ENCODE measurements at places on chromosomes 2 and 18.

GRCh38 chr2:33583194-33583938 is 15.7 kb downstream of the FAM98A start:
- DNase-seq: no peak

GRCh38 chr2:11658208-11659114 is 11.5 kb downstream of the NTSR2 start:
- no peak for DNase-seq

- peak; percentile 67 for DNase-seq
Observed at GRCh38 chr2:25228848-25229278, 60.5 kb upstream of the POMC start.

GRCh38 chr2:6818012-6818411 is 47.7 kb downstream of the CMPK2 start:
- no peak for DNase-seq

- DNase-seq: no peak
Observed at GRCh38 chr2:88351249-88351601, 101.3 kb downstream of the FOXI3 start.

DNA sequence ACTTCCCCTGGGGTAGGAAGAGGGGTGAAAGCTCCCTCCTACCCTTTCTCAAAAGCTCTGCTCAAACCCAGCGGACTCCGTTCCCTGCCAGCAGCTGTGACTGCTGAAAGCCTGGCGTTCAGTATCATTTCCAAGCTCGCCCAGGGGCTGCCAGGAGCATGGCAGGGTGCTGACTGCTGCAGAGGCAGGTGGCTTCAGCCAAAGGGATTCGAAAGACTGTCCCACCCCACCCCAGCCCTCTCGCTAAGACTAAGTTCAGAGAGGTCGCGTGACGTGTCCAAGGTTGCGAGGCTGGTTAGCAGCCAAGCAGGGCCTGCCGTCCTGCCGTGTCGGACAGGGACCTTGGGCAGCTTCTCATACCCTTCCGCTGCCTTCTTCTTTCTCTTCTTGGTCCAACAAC is 72.3 kb upstream of the RAB12 start:
- DNase-seq: no peak

DNA sequence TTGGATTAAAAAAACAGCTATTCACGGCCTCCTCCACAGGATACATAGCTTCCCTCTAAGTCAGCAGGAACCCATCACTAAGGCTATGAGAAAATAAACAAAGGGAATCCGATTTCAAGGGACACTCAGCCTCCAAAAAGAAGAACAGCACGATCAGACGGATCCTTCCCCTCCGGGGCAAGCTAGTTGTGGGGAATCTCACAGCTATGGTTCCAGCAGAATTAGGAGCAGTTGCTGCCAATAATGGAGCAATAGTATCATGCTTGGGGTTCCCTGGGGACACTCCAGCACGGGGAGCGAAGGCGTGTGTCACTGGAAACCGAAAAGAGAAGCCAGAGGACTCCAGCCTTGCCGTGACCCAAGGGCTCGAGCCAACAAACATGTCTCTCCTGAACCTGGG is 163.1 kb downstream of the TTC32 start:
- DNase-seq: peak; percentile 39

DNA sequence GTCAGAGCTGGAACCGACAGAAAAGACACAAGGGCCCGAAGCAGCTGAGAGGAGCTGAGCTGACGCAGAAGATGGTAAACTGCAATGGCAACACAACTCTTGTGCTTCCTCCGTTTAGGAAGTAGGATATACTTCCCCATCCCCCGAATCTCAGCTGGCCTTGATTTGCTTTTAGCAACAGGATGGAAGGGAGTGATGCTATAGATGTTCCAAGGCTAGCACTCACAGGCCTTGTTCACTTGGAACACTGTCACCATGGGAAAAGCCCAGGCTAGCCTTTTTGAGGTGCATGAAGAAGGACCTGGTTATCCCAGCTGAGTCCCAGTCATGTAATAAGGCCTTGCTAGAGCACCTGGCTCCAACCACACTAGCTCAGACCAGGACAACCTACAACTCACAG is 26.0 kb downstream of the STAT1 start:
- DNase-seq: no peak

DNA sequence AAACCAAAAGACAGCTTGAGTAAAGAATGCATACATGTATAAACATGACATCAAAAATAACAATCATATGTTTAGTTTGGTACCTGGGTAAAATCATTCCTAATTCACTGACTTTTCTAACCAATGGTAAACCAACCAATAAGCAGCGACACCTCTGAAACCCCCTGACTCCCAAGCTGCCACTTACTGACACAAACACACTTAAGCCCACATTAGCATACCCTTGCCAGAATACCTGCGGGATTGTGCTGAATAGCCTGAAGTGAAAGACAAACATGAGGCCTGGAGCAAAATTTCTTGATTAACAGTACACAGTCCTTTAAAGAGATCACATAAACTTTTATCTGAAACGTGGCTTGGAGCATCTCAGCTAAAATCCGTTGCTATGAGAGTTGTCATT is 902.9 kb downstream of the TMEM182 start:
- no peak for DNase-seq

- DNase-seq: no peak
Observed at GRCh38 chr2:9844036-9844483, 786 bp downstream of the TAF1B start.

DNA sequence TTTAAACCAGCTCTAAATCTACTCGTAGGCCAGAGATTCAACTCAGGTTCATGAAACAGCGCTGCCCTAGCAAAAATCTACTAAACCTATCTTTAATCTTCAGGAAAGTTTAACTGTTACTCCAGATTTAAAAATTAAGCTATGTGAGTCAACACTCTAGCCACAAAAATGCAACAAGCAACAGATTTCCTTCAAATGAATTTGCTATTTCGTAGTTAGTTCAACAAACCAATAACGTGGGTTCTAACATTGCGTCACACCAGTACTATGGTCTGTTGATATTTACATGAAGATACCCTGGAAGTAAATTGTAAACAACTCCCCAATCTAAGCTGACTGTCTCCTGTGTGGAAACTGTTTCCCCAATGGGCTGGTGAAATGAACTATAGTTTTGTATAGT is 71.2 kb downstream of the FIGN start:
- DNase-seq: peak; percentile 35

DNA sequence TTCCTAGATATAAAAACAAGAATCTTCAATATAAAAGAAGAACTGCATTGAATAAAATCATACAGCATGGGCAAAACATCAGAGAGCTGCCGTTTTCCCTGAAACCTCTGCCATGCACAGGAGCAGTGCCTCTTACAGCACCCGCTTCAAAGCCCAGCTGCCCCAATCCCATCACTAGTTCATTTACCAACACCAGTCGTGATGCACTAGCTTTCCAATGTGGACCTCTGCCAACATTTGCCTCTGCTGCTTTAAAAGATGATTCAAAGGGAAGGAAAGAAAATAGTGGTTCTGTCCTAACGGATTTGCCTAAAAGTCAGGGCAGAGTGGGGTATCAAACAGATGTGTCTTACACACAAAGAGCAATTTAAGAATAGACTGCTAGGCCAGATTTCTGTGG is 43.4 kb upstream of the AP1S3 start:
- no peak for DNase-seq

- DNase-seq: no peak
Observed at GRCh38 chr2:120854014-120854620, 118.4 kb downstream of the GLI2 start.

DNA sequence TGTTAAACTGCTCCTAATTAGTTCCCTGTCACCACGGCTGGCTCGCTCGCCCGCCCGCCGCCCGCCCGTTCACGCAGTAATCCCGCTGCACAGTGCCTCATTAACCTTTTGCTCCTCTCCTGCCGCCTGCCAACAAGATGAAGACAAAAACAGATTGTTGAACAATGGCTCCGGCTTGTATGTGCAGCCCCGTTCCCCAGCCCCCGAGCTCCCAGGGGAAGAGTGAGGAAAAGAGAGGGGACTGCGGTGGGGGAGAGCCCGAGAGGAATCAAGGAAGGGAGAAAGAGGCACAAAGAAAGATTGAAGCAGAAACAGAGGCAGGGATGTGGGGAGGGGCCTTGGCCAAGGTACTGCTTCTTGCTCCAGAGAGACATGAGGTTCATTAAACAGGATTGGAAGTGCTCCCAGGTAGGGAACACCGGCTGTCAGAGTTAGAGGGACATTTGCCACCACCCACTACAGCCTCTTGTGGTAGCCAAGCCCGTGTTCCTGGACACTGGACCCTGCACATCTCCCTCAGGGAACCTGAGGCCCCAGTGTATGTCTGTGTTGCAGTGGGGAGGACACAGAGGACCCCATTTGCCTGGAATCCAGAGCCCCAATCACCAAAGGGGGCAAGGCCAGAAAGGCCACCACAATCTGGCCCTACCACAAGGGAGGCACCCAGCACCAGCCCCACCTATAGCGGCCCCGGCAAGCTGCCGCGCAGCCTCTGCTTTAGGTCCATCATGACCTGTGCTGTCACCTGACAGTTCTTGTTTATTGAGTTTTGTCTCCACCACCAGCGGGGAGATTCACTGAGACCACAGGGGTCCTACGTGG is 38.1 kb downstream of the EMX1 start:
- no peak for DNase-seq

DNA sequence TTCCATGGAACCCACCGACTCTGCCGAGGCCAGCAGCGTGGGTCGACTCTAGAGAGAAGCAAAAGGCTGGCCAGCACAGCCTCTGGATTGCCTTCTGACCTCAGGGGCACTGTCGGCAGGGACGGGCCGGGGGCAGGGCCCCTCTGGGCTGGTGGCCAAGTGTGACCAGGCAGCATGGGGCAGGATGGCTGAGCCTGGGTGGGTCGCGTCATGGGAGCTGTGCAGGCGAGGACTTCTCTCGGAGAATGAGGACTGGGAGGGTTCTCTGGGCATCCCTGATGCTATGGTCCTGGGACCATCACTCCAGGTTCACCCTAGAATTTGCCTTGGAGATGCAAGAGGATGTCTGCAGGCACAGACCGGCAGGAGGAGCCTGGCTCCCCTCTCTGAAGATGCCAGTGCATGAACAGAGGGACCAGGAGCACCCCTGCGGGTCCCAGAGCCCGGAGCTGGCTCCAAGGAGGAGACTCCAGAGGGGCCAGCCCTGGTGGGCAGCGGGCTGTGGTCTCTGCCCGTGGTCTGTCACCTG is 289.2 kb downstream of the NDUFA10 start:
- DNase-seq: no peak

DNA sequence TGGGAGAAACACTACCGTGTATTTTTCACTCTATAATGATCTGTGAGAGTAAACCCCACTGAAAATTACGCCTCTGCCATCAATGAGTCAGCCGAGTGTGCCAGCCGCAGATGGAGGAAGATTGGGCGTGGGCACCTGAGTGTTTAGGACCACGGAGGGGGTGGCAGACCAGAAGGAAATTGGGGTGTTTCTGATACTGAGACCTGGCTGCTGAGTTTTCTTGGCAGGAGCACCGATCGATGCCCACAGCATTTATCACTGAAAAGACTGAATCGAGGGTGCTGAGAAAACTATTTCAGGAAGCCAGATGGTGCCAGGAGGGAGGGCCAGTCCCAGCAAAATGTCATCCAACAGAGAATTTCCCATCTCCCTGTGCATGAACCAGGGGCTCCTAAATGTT is 91.9 kb upstream of the TPO start:
- no peak for DNase-seq

GRCh38 chr2:229520691-229521096 is 193.7 kb downstream of the DNER start:
- DNase-seq: no peak

- peak; percentile 96 for DNase-seq
Observed at GRCh38 chr2:55364189-55365055, 55.2 kb downstream of the CCDC88A start.

GRCh38 chr2:217993817-217994463 is 8.9 kb downstream of the TNS1 start:
- no peak for DNase-seq

DNA sequence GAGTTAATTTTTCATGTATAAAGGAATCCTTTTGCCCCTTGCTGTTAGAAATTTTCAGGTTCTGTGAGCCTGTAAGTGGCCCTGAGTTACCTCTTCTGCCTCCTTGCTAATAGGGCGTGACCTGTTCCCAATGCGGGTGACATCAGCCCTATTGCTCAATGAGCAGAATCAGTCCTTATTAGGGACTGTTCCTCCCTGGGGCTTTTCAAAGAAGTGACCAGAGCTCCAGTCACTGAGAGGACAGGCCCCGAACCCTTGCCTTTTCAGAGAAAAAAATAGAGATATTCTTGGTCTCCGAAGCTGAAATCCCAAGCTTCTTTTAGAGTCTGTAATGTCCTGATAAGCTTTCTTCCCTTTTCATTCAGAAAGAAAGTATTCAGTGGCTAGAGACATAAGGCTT is 8.2 kb upstream of the APOB start:
- DNase-seq: no peak

- no peak for DNase-seq
Observed at GRCh38 chr18:21943456-21943855, 202.9 kb downstream of the MIB1 start.

GRCh38 chr2:10536569-10537133 is 88.5 kb upstream of the ODC1 start:
- DNase-seq: no peak

- DNase-seq: no peak
Observed at GRCh38 chr18:28126768-28127167, 50.2 kb downstream of the CDH2 start.

DNA sequence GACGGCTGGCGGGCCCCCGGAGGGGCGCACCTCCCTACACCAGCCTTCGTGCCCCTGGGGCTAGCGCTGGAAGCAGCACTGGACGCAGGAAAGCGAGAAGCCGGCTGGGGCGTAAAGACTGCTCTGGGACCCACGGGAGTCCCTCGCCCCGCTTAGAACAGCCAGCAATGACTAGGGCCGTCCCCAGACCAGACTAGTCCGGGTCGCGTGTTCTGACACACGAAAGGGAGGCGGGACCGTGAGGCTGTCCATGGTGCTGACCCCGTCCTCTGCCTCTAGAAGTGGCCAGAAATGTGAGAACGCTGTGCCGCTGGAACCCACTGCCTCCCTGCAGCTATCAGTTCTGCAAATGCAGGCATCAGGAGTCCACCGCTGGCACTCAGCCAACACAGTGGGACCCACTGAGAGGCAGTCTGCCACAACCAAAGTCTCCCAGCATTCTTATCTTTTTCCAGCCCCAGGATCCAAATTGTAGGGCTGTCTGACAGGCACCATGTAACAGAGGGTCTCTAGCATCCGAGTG is at the start of gene UCN:
UCN (minus strand) TSS at position 87 of the 523 bp plus-strand sequence. CDS start 550 bp downstream, outside the sequence.
- no peak for DNase-seq

DNA sequence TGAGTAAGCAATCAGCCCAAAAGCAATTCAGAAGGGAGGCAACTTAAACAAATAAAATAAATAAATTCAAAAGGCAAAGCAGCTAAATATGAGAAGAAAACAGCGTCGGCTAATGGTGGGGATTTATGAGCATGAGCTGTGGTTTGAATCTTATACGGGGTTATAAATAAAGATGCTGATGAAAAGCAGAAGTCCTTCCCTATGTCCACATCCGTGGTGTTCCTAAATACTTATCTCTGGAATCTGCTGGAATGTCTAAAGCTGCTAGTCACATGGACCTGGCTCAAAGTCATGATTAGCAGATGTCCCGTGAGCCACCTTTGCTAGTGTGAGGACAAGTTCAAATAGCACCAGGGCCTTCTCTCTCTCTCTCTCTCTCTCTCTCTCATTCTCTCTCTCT is 33.8 kb downstream of the SMIM21 start:
- no peak for DNase-seq

- DNase-seq: peak; percentile 3
Observed at GRCh38 chr2:138500592-138501424, 762 bp upstream of the SPOPL start.
